Activated CD8-positive, alpha-beta memory T cell treated with anti-CD3 and anti-CD28 coated beads, Interleukin-2, amount 50 U/mL, for 4 hours (primary cell): ENCODE measurements at places on chromosomes 7 and 10.

DNA sequence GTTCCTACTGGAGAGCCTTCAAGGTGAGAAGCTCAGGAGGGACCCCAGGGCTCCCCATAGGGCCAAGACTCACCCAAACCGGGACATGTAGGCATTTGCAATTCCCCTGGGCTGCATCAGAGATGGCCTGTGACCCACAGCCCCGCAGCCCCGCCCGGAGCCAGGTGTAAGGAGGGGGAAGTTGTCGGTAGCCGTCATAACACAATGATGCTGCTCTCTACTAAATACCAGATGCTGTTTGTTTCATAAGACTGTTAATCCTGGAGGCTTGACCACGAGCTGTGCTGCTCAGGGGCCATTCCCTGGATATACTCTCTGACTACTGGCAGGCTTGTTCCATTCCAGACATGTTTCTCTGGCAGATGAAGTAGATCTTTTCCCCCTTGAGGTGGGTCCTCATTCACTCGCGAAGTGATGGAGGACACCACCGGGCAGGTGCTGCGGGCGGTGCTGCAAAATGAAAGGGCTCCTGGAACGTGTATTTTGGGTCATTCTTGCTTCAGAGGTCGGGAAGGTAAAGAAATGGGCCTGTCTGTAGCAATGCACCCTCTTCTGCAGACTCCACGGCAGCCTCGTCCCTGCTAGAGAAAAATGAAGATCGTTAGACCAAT, 61.1 kb downstream of the MKI67 start:
- DNase-seq = no peak

- DNase-seq = no peak
Observed at GRCh38 chr7:121235201-121235600, 93.6 kb upstream of the WNT16 start.

GRCh38 chr10:106576534-106576933, 588.0 kb downstream of the SORCS1 start:
- DNase-seq = no peak

- no peak for DNase-seq
Observed at GRCh38 chr10:75347186-75347585, 54.4 kb downstream of the ZNF503 start.

GRCh38 chr7:47346377-47346914, 235.5 kb downstream of the TNS3 start:
- DNase-seq = no peak

DNA sequence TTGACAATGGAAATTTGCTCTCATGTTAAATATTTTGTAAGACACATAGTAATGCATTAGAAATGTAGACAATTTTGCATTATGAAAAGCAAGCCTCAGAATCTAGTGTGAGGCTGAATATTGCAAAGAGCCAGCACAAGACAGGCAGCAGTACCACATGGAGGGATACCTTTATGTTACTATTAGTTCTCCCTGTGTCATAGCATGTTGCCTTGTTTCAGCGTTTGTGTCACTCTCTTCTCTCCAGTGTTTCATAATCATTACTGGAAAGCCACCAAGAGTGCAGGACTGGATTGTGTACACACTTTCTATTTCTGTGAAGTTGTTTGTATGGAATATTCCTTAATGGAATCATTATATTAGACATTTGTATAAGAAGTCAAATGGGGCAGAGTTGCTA, 8.5 kb downstream of the AHR start:
- DNase-seq = no peak

- DNase-seq = no peak
Observed at GRCh38 chr7:78585980-78586379, 787.4 kb downstream of the PHTF2 start.

DNA sequence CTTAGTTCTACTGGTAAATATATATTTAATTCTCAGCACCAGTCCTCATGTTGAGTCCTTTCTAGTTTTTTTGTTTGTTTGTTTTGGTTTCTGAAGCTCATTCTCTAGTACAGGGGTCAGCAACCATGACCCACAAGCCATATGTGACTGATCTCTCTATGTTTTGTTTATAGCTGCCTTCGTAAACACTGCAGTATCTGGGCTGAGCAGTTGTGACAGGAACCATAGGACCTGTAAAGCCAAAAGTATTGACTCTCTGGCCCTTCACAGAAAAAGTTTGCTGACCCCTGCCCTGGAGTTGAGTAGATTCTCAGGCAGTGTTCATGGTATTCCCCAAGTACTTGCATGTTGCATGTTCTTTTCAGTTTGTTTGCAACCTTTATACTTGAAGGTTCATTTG, 20.8 kb downstream of the NET1 start:
- no peak for DNase-seq
